ENCODE measurements at places on chromosomes 5 and 9.

- ATAC-seq = no peak
Measured at GRCh38 chr5:57486027-57486602, 3.5 kb upstream of the ACTBL2 start.

DNA sequence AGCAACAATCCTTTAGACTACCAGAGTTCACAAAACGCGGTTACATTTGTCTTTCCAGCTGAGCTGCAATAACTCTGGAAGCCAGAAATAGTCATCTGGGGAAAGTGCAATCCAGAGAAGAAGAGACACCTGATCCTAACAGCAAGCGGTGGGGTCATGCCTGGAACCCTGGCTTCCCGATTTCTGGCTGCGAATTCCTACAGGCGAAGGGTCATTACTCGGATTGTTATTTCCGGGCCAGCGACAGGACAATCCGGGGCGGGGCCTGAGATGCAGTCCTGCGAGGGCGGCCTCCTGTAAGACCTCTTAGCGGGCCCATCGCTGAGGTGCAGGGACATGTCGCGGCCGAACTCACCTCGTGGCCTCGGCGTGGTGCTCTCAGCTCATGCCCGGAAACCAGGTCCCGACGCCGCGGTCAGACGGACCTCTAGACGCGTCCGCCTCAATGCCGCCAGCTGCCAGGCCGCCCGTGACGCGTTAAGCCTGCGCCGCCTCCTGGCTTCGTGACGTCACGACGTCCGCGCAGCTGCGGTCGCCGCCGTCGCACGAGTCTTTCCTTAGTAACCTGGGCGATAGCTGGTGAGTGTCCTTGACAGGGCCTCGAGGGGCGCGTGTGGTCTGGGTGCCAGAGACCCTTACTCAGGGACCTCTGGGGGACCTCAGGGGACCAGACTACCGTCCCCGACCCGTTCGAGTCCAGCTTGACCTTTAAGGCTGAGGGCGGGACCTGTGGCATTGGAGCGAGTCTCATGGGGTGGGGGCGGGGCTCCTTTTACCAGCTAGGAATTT is at the start of the genes MRRF and RBM18:
MRRF (plus strand) TSS at position 523 of the 789 bp plus-strand sequence. CDS start 6,010 bp downstream, outside the sequence.
RBM18 (minus strand) TSS at position 481 of the 789 bp plus-strand sequence. CDS start 3,348 bp downstream, outside the sequence.
- ATAC-seq = peak; percentile 90

- no peak for ATAC-seq
Measured at GRCh38 chr5:43156388-43156787, 35.6 kb upstream of the NIM1K start.

DNA sequence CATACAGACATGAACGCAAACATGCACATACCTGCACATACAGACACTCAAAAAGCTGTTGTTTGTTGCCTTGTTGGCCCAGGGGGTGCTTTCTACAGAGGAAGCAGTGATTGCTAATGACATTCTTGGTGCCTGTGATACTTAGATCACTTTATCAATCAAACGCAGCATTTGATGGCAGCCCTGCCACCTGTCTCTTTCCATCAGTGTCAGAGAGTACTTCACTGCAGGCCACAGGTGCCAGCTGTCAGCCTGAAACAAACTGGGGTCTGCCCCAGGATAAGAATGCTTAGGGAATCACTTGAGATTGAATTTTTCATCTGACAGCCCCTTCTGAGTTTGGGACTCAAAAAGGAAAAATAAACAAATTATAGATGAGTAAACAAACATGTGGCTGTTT is 388.9 kb upstream of the SGCD start:
- no peak for ATAC-seq

GRCh38 chr9:125541840-125542243 is 165.2 kb downstream of the MAPKAP1 start:
- no peak for ATAC-seq

DNA sequence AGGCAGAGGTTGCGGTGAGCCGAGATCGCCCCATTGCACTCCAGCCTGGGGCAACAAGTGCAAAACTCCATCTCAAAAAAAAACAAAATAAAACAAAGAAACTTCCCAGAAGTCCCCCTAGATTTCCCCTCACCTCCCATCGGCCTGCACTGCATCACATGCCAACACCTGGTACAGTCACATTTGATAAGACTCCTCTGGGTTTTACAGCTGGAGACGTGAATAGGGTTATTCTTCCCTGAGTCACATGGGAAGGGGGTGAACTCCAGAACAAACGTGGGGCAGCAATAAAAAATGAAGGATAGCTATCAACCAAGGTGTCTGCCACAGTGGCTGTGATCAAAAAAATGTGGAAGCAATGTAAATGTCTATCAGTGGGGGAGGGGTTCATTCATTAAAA is 26.0 kb downstream of the SPRY4 start:
- no peak for ATAC-seq

GRCh38 chr5:139660105-139660922 is 12.2 kb downstream of the CXXC5 start:
- ATAC-seq = no peak
